RCC 7860 (cell line): ENCODE measurements at places on chromosomes 5 and 9.

GRCh38 chr5:154298065-154298464, 107.5 kb downstream of the GALNT10 start:
- no peak for DNase-seq

- peak; percentile 48 for DNase-seq
Observed at GRCh38 chr5:65062469-65063083, 293.8 kb downstream of the CWC27 start.

DNA sequence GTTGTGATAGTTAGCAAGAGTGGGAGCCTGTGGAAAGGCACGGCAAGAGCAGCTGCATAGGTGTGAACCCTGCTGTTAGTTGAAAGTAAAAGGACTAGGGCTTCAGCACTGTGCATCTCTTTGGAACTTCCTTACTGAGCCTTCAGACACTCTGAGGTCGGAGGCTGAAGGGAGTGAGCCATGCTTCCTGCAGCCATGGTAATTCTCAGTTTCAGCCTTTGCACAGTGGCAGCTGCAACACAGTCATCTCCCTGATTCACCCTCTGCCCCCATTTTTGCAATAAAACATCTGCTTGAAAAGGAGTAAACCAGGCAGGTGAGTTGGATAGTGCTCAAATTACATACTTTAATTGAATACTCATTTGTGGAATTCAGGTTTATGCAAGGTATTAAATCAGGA, 6.5 kb upstream of the TLE4 start:
- DNase-seq, result no peak

DNA sequence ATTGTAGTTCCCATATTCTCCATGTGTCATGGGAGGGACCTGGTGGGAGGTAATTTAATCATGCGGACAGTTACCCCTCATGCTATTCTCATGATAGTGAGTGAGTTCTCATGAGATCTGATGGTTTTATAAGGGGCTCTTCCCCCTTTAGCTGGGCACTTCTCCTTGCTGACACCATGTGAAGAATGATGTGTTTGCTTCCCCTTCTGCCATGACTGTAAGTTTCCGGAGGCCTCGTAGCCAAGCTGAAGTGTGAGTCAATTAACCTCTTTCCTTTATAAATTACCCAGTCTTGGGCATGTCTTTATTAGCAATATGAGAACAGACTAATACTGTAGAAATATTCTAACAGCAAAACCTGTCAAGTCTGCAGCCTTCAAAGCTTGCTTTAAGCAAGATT, 293.2 kb downstream of the CTNND2 start:
- DNase-seq, result no peak

GRCh38 chr9:2616692-2617377, 4.8 kb upstream of the VLDLR start:
- DNase-seq, result no peak

GRCh38 chr5:115480271-115480670, 64.3 kb downstream of the FEM1C start:
- DNase-seq, result no peak

DNA sequence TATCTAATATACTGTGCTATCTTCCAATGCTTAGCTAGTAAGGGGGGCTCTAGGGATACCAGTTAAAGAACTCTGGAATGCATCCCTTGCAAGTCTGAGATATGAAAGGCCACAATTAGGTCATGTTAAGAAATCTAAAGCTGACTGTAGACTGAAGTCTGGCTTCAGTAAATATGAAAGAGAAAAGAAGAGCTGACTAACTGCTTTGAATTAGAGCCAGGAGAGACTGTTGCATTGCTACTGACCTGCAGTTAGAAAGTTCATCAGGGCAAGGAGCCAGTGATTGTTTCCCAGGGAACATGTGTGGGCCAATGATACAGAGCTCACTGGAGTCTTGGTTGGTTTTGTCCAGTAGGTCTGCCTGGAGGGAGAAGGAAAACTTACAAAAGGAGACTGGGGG, 472.1 kb upstream of the TNC start:
- peak; percentile 88 for DNase-seq

DNA sequence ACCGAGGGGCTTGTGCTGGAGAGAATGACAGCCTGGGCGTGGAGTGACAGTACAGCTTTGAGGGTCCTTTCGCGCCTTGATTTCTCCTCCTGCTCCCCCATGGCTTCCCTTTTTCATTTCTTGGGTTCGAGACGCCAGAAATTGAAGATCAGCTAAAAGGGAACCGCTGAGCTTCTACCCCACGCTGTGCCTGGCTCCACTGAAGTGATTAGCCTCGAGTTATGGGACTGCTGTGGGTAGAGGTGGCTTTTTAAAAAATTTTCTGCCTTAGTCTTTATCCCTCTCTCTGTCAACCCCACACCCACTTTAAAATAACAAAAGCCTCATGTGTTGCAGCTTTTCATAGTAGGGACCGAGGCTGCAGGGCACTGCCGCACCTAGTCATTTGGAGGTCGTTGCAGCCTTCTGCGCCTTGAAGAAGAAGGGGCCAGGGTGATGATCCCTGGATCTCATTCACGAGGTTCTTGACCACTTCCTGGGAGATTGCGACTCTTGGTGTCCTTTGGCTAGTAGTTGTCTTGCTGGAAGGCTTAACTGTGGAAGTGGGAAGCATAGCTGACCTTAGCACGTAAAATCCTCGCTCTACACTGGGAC, 603 bp downstream of the PPIP5K2 start:
- DNase-seq, result peak; percentile 33

DNA sequence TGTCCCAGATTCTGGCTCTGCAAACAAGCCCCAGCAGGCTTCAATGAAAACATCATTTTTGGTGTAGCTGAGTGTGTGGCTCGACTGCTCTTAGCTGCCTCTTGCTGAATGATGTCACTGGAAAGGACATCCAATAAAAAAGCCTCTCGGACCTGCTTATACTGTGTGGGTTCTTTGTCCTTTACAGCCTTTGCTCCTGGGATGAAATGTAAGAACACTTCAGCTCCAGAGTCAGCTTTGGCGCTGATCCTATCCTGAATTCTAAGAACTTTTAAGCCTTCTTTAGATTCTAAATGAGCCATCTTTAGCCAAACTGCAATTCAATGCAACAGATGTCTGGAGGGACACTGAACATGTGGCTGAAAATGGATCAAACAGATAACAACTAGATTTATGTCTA, 404.6 kb upstream of the C9orf72 start:
- no peak for DNase-seq

GRCh38 chr9:34793428-34793827, 83.5 kb upstream of the CCL21 start:
- no peak for DNase-seq

GRCh38 chr5:176781638-176782570, 28.5 kb upstream of the UNC5A start:
- no peak for DNase-seq

GRCh38 chr9:124008303-124008693, 3.3 kb upstream of the LHX2 start:
- no peak for DNase-seq

DNA sequence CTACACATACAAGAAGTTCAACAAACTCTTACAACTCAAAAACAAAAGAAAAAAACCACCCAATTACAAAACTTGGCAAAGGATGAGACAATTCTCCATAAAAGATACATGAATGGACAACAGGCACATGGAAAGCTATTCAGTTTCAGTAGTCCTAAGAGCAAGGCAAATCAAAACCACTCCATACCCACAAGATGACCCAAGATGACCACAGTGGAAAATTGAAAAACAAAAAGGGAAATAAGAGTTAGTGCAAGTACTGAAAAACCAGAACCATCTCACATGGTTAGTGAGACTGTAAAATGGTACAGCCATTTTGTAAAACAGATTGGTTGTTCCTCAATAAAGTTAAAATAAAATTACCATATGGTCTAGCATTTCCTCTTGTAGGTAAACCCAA, 287.1 kb upstream of the CDH9 start:
- no peak for DNase-seq

GRCh38 chr9:137009217-137009616, 12.8 kb upstream of the CLIC3 start:
- DNase-seq, result no peak

GRCh38 chr5:173101245-173101644, 43.1 kb upstream of the BNIP1 start:
- DNase-seq, result no peak

- DNase-seq, result no peak
Observed at GRCh38 chr9:114072184-114073140, 5.6 kb downstream of the AMBP start.

DNA sequence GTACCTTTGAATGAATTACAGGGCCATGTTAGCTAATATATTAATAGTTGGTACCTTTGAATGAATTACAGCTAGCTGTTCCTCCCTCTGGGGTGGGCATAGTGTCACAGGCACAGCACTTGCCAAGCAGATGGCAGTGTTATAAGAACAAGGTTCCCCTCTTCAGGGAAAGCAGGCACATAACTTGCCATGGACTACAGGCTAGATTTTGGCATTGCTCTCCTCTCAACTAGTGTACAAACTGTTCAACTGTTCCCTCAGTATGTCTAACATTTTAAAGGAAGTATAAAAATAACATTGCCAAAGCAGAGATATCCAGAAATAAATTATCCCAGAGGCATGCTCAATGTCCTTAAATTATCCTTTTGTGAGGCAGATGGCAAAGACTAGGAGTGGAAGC, 33.7 kb downstream of the ABITRAM start:
- DNase-seq, result no peak

GRCh38 chr5:121415270-121415669, 436.4 kb upstream of the FTMT start:
- no peak for DNase-seq

DNA sequence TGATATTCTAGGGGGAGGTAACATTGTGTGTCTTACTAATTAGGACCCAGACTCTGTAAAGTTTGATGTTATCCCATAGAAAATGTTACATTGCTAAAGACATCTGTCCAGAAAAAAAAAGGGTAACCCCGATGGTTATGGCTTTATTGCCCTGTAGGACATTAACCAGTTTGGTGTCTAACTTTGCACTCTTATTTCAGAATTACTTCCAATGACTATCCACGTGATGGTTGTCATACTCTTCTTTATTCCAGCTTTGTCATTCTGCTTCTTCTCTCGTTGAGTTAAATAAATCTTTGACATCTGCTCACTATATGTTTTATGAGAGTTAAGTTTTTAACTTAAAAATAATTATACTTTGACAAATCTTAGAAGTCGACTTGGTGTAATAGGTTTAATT, 180.4 kb upstream of the ANKRD55 start:
- DNase-seq, result no peak

GRCh38 chr9:128108269-128109049, 19.1 kb downstream of the PTGES2 start:
- no peak for DNase-seq

GRCh38 chr5:141371572-141372475, 1.8 kb downstream of the PCDHGB3 start:
- no peak for DNase-seq

DNA sequence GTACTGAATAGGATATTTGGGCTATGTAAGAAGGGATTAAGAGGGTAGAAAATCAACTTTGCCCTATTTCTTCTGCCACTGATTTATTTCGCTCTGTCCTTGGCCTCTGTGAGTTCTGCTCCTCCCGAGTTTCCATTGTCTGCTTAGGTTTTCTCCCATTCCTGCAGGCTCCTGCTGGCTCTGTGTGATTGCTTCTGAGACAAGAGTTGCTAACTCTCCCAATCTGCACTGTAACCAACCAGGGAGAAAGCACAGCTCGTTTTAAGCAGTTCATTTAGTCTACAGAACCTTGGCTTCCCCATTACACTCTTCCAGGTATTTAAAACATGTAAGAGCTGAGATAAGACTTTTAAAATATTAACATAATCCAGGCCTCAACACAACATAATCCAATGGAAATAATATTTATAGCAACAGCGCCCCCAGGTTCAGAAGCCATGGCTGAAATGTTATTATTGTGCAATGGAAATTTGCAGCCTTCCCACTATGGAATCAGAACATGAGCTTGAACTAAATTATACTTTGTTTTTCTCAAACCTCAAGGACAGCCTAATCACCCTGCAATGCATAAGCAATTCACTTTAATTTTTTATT, 203.5 kb downstream of the ERCC6L2 start:
- no peak for DNase-seq

- no peak for DNase-seq
Observed at GRCh38 chr5:88583471-88583870, 299.5 kb downstream of the MEF2C start.

GRCh38 chr5:137761566-137761965, 7.4 kb upstream of the HNRNPA0 start:
- no peak for DNase-seq

- DNase-seq, result no peak
Observed at GRCh38 chr5:32383586-32383985, 61.0 kb downstream of the ZFR start.

DNA sequence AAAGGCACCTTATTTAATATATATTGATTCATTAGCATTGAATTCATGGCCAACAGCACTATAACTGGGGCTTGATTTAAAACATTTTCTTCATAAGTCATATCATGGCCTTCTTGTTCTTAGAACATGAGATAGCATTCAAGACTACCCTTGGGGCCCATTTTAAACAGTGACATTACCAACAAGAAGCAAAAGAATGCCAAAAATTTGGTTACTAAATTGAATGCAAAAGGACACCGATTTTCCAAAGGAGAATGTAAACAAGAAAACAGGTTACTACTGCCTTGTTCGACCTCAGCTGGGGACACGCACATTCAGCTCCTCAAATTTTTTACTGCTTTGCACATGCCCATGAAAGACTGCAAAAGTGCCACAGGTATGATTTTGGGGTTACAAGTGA, 219.4 kb upstream of the TLE4 start:
- no peak for DNase-seq

- DNase-seq, result no peak
Observed at GRCh38 chr5:112205846-112206245, 213.2 kb downstream of the EPB41L4A start.

DNA sequence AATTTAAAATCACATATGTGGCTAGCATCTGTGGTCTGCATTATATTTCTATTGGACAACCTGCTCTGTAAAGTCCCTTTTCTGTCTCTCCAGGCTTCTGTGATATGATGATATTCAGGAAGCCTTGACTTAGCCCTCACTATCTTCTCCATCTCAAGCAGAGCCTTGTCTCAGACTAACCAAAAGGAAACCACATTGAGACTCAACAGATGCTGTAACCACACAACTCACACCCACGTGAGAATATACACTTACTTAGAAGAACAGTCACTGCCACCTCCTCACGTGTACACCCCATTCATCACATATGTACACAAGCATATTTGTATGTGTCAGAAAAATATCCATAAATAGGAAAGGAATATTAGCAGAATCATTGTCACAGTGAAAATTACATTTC, 33.6 kb downstream of the HTR4 start:
- DNase-seq, result no peak

- DNase-seq, result no peak
Observed at GRCh38 chr9:27436234-27436633, 87.9 kb upstream of the IFNK start.

DNA sequence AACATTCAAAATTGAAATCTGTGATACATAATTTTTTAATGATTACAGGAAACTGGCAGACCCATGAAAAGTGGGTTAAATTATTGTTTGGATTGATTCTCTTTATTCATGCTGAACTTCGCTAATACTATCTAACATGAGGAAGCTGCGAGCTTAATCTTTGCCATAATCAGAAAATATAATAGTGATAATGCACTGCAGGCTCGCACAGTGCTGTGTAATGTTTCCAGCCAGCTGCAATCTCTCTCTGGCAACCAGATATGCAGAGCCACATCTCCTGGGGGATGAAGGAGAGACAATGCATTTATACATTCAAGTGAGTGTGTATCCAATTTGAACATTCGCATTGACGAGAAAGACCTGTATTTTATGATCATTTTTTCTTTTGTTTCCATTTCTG, 669.7 kb upstream of the RGMB start:
- DNase-seq, result no peak

GRCh38 chr9:25570802-25571201, 107.4 kb downstream of the TUSC1 start:
- DNase-seq, result no peak

- no peak for DNase-seq
Observed at GRCh38 chr9:91407580-91408318, 15.9 kb downstream of the NFIL3 start.

GRCh38 chr9:135478829-135479468, 633 bp upstream of the PPP1R26 start:
- DNase-seq, result no peak
